ENCODE measurements at places on chromosomes 6 and 20.

GRCh38 chr6:33926451-33926850, 122.6 kb upstream of the MLN start:
- no peak for DNase-seq

- no peak for DNase-seq
Measured at GRCh38 chr20:61125546-61126180, 126.4 kb upstream of the CDH4 start.

GRCh38 chr20:59576216-59576953, 28.0 kb upstream of the PHACTR3 start:
- DNase-seq, result no peak

DNA sequence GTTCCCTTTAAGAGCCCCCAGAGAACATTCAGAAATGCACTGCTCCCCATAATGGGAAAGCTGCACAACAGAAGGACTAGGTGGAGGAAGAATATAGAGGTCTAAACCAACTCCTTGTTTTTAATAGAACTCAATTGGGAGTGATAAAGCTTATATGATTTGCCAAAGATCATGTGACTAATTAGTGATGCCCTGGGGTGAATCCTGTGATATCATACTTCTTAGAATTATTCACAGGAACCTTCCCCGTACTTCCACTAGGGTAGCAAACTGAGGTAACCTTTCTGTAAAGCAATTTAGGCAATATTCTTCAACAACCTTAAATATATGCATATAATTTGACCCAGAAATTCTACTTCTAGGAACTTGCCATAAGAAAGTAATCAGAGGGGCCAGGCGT, 84.4 kb downstream of the TFAP2A start:
- DNase-seq, result no peak

DNA sequence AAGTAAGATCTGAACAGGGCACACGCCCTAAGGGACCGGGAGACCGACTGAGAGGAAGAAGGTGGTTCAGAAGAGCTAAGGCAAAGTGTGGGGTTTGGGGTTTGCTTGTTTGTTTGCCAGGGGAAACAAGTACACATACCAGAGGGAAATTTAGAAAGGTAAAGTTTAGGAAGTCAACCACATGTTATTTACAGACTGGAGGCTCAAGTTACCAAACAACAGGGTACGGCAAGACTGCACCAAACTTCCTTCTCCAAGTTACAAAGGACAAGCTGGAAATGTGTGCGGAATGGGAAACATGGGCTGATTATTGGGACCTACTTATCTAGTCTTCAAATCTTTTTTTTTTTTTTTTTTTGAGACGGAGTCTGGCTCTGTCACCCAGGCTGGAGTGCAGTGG, 11.2 kb downstream of the PREP start:
- no peak for DNase-seq

- peak; percentile 63 for DNase-seq
Measured at GRCh38 chr6:4055420-4056041, 23.4 kb downstream of the FAM217A start.

GRCh38 chr20:45306431-45306982, at the start of gene RBPJL:
RBPJL (plus strand) TSS chr20:45306840; CDS start chr20:45306923, 83 bp downstream.
- DNase-seq, result no peak

DNA sequence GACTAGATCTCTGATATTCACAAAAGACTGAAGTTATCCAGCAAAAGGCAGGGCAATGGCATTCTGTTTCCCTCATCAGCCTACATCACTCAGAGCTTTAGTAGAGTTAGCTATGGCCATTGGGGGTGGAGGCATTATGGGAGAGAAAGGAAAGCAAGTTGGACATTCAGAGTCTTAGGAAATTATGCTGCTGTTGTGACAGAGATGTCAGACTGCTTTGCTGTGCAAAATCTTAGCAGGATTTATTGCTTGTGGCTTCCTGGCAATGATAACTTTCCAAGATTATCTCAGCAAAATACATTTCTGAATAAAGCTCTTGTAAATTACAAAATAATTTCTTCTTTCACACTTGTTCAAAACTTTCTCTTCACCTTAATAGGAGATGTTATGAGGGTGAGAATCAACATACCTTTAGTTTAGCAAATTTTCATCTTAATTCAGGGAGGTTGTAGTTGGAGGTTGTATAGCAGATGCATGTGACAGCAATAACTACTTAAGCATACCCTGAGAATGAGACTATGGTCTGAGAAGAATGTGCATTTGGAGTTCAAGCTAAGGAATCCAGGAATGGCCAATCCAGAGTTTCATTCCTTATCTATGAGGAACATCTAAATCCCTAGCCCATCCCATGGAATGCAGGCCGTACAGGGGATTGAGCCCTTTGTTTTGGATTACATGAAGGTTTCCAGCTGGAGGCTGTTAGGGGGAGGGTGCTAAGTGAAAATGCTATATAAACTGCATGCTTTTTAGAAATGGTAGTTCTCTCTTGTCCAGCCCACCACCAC, 179.8 kb downstream of the HAO1 start:
- no peak for DNase-seq

- peak; percentile 88 for DNase-seq
Measured at GRCh38 chr20:34560141-34560523, 1.6 kb downstream of the MAP1LC3A start.

DNA sequence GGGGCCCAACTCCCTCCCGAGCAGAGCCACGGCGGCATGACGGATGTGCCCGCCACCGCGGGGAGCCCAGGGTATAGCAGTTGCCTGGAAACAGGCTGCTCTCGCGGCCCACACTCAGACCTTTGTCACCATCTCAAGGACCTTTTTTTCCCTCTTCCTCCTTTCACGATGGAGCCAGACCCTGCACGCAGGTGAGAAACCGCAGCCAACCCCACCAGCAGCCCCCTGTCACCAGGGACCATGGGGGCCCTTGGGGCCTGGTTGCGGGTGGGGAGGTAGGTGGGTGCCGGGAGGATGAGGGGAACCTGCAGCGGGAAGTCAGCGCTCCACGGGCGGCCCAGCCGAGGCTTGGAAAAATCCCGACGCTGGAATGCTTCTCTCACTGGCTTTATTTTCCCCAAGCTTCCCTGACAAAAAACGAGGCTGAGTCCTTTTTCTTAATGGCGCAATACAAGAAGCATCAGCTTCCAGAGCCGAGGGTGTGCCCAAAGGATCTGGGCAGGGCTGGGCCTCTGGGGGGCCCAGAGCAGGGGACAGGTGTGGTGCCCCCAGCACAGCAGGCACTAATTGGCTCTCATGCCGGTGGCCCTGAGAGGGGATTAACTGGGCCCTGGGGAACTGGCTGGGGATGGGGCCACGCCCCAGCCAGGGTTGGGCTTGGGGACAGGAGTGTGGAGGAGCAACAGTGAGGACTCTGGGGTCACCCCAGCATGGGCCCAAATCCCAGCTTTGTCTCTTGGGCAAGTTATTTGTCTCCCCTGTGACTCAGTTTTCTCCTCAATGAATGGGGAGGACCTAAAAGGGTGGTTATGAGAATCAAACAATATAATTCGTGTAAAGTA, 23.9 kb downstream of the NOL4L start:
- DNase-seq, result no peak

DNA sequence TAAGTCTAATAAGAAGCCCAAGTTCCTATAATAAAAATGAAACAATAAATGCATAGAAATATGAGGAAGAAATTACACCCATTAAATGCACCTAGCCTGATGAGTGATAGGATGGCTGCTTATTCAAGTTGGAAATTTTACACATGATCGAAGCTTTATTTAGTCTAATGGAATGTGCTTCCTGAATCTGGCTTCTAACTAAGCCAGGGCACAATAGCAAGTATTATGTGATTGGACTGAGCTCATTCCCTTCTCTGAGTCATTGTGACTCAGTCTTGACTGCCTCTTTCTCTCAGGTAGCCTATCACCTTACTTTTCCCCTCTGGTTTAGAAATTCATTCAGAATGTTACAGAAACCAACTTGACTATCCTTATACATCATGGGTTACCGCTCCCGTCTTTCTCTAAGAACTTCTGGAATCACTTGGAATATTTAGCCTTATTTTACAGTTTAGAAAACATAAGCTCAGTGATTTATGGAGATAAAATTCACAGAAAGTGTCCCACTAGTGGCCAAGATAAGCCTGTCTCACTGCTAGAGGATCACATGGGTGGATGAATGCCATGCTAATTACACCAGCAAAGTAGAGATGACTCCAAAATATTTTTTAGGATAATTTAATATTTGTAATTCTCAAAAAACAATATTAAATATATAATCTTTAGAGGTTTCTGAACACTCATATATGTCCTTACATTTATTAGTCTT, 505.3 kb upstream of the JAG1 start:
- DNase-seq, result no peak

GRCh38 chr6:88882536-88882935, 80.9 kb downstream of the RNGTT start:
- no peak for DNase-seq

GRCh38 chr6:154951345-154952200, 43.5 kb upstream of the TIAM2 start:
- no peak for DNase-seq

DNA sequence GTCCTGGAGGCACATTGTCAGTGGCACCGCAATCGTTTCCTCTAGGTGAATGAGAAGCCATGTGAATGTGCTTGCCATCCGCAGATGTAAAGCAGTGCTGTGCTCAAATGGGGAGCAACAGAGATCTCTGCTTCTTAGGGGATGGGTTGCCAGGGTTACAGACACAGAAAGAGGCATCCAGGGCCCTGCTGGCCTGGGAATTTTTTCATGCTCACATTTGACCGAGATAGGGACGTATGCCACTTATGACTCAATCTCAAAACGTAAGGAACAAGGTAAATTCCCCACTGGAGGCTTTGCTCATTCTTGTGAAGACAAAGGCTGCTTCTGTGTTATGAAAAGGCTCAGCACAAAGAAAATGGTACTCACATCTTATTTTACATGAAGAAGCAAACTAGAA, 11.0 kb downstream of the C6orf118 start:
- no peak for DNase-seq

GRCh38 chr6:44040786-44041185, 86.5 kb downstream of the MRPL14 start:
- no peak for DNase-seq

- DNase-seq, result no peak
Measured at GRCh38 chr20:43755851-43756250, 29.0 kb upstream of the GTSF1L start.

GRCh38 chr20:17488916-17489600, 42.1 kb downstream of the BFSP1 start:
- no peak for DNase-seq

DNA sequence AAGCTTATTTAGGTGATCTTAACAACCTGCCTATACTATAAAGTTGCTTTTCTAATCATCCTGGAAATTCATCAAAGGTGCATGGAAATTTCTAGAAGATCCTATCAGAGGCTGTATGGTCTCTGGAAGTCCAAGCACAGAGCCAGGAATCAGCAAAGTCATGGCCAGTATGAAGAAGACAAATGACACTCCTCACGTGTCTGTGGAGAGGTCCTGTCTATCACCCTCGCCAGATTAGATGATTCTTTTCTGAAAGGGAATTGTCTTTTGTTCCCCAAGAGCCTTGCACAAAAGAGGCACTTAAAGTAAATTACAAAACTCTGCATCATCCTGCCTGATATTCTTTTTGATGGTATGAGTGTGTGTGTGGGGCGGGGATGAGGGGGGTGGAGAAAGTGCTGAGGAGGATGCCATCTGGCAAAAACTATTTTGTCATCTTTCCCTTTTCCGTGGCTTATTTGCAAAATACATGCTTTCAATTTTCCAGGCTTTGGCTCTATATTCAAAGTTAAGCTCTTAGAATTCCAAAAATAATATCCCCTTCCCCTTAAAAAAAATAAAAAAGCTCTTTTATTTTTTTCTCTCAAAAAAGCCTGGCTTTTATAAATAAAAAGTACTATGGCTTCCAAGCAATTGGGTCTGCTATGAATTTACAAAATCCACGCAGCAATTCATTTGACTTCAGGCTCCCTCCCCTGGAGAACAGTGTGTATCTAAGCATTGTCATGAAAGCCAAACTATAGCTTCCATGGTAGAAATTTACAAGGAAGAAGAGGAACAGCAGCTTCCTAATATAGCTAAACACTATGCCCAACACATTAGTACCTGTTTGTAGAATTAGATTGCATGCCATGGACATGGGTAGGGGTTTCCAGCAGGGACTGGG, 185.2 kb upstream of the ARG1 start:
- DNase-seq, result no peak

DNA sequence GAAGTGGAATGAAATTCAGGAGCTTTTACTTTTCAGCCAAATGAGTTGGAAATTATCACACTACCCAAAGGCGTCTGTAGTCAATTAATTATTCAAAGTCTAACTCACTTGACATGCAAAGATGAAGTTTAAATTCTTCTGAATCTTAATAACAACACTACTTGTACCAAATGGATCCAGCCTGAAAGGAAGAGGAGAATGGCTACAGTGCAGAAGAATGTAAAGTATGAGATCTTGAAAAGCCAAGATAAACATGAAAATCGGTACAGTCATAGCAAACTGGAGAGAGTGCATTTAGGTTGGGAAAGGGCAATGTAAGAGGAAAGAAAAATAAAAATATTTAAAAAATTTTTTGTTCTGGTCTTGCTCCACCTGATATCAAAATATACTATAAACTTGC, 195.5 kb downstream of the SIM1 start:
- DNase-seq, result no peak

All from pons (tissue), 1 donor.